ENCODE measurements at places on chromosomes 2 and 18.

DNA sequence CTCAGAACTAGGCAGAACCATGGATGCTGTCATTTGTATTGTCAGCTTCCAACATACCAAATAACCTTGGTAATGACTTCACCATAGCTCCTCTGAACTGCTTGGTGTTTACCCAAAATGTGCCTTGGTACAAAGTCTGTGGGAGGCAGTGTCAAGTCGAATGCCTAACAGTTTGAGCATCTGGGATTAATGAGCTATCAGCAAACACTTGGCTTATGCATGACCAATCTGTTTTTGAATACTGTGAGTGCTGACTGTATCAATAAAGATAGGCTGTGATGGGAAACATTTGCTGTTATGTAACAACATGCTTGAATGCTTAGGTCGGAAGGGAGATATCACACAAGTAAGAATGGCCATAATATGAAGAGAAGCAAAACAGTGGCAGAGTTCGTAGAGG lies 455.4 kb downstream of the CMPK2 start:
- no peak for DNase-seq

GRCh38 chr2:71798266-71799012 lies 345.1 kb downstream of the DYSF start:
- no peak for DNase-seq

DNA sequence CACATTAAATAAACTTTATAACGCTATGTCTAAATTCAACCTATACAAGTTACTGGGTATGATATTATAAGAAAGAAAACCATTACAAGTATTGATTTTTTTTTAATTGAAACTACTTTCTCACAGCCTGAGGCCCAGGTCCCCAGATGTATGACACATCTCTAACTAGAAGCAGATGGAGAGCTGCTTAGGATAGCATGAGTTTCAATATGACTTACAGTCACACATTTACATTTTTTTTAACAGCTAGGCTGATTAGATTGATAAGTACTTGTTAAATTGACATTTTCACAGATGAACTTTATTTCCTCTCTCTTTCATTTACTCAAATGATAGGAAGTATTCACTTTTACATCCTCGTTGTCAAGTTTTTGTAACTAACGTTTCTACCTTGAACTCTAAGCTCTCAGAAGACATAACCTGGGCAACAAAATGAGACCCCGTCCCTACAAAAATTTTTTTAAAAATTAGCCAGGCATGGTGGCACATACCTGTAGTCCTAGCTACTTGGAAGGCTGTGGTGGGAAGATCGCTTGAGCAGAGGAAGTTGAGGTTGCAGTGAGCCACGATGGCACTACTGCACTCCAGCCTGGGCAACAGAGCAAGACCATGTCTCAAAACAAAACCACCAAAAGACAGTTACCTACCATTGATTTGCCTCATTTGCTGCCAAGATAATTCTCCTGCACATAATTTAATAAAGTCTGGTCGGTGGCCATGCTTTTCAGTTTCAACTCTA lies 52.4 kb downstream of the STK39 start:
- DNase-seq, result peak; percentile 41

GRCh38 chr2:9665898-9666297 lies 35.1 kb upstream of the YWHAQ start:
- no peak for DNase-seq

- no peak for DNase-seq
These were observed 280.2 kb downstream of the SP3 start for GRCh38 chr2:173684896-173685459.

DNA sequence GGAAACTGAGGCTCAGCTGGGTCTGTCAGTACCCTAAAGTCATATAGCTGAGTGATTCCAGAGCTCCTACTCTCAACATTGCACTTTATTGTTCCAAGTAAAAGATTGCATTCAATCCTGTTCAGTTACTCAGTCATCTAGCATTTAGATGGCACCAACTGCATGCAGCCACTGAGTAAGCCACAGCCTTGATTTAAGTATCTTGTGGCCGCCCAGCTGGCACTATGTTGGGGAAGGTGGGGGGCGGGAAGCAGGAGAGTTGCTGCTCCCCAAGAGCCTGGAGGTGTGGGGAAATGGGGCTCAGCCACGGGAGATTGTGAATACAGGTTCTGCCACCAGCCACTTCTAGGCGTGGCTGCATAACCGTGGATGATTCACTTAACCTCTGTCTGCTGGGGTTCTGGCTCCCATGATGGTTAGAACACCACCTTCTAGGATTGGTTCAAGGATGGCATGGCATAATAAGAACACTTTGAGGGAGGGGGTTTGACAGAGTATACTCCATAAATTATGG lies 17.1 kb downstream of the ZFP36L2 start:
- no peak for DNase-seq

GRCh38 chr2:235106874-235107639 lies 155.2 kb downstream of the SH3BP4 start:
- DNase-seq, result no peak

DNA sequence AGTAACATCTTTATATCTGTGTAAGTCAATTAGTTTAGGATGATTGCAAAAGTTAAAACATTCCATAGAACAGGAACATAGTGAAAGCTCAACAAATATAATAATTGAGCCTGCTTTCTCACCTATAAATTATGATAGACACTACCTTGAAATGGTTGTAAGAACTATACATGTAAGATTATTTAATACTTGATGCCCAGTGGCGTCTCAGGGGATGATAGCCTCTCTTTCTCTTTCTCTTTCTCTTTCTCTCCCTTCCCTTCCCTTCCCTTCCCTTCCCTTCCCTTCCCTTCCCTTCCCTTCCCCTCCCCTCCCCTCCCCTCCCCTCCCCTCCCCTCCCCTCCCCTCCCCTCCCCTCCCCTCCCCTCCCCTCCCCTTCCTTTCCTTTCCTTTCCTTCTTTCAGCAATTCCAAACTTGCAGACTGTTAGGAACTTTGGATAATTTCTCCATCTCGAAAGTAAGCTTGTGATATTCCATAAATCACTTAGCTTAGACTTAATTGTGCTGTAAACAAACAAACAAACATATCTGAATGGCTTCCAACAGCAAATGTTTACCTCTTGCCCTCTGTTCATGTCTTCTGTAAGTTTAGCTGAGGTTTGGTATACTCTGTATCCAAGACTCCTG lies 1102.7 kb downstream of the TSN start:
- DNase-seq, result no peak

DNA sequence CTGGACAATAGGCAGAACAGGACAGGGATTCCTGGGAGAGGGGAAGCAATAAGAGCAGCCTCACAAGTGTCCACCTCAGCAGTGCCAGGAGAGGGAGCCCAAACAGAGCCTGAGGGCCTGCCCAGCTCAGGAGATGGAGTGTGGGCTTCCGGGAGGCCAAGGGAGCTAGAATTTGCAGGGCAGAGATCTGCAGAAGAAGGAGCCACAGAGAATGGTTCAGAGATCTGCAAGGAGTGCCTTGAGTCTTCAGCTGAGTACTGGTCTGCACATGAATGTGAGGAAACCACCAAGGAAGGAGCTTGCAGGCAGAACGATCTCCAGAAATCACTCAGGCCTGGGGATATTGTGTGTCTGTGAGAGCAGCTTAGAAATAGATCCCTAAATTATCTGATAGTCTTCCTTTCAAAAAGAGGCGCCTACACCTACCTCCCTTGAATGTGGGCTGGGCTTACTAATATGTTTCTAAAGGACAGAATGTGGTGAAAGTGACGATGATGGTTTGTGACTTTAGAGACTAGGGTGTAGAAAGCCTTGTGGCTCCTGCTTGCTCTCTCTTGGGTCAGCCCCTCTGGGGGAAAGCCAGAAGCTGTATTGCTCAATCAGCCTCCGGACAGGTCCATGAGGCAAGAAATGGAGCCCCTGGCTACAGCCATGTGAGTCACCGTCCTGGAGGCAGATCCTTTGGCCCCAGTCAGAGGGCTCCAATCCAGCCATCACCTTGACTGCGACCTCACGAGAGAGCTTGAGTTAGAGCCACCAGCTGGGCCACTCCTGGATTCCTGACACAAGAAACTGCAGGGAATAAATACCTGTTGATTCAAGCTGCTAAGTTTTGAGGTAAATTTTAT lies 7.6 kb upstream of the LPIN1 start:
- DNase-seq, result peak; percentile 35

DNA sequence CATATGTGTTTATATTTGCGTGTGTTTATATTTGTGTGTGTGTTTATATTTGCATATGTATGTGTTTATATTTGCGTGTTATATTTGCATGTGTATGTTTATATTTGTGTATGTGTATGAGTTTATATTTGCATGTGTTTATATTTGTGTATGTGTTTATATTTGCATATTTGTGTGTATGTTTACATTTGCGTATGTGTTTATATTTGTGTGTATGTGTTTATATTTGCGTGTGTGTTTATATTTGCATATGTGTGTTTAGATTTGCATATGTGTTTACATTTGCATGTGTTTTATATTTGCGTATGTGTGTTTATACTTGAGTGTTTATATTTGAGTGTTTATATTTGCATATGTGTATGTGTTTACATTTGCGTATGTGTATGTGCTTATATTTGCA lies 115.7 kb upstream of the CTDP1 start:
- no peak for DNase-seq

GRCh38 chr2:50614056-50614455 lies 417.9 kb downstream of the NRXN1 start:
- DNase-seq, result no peak

DNA sequence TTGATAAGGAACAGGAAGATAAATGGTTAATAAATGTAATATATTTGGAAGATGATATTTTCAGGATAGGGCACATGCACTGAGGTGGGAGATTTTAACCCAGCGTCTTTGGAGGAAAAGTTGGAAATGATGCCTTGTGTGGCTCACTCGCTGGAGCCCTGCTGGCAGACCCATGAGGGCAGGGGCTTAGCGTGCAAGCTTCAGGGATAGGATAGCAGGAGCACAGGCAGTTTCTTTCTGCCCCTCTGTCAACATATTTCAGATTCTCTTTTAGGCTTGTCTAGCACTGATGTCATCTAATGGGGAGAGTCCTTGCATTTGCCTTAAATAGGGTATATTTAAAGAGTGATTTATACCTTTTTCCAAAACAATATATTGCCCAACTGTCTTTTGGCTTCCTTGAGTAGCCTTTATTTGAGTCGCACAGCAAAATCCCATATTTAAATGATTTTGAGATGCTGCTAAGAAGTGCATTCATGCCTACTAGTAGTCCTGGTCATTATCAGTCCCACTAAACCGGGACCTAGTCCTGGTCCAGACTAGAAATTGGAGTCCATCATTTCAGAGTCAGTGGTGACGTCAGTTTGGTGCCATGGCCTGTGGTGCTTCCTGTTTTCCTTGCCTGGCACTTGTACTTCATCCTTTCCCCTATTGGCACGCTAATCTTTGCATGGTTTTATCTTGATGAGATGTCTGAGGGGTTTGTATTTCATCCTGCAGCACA lies 45.8 kb downstream of the SH3RF3 start:
- DNase-seq, result no peak

GRCh38 chr2:25241452-25241851 lies 73.1 kb upstream of the POMC start:
- DNase-seq, result no peak

GRCh38 chr18:71729611-71730010 lies 814.5 kb downstream of the CBLN2 start:
- no peak for DNase-seq

- DNase-seq, result no peak
These were observed 204.8 kb upstream of the GALNT5 start for GRCh38 chr2:157052685-157053224.

GRCh38 chr2:152497481-152498052 lies 162.6 kb downstream of the FMNL2 start:
- DNase-seq, result no peak

DNA sequence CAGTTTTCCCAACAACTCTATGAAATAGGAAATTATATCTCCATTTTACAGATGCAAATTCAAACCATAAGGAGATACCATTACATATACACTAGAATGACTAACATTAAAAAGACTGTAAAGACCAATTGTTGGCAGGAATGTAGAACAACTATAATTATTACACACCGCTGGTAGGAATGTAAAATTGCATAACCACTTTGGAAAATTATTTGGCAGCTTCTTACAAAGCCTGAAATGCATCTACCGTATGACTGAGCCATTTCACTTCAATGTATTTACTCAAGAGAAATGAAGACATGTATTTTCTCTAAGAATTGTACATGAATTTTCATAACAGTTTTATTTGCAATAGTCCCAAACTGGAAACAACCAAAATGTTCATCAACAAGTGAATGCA lies 189.1 kb upstream of the BCL2L11 start:
- no peak for DNase-seq

GRCh38 chr18:45493830-45494229 lies 121.4 kb upstream of the SLC14A2 start:
- DNase-seq, result no peak

- DNase-seq, result no peak
These were observed 226.0 kb upstream of the ITGA4 start for GRCh38 chr2:181231151-181231550.

DNA sequence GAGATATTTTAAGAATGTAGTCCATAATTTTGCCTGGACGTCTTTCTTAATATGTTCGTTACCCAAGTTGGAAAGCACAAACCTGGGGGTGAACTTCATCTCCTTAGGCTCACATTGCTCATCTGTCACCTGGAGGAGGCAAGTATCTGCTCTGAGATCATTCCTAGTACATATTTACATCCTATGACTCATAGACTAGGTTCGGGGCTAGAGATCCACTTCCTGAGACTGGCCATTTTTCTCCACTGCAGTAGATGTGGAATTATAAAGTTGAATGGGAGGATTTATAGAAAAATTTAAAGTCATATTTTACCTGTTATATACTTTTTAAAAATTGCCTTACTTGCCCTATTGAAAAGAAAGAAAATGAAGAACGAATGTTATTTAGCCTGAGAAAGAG lies 77.5 kb upstream of the PROKR1 start:
- no peak for DNase-seq

GRCh38 chr2:129802290-129802689 lies 177.2 kb upstream of the RAB6C start:
- DNase-seq, result no peak

GRCh38 chr2:36376992-36377738 lies 21.6 kb downstream of the CRIM1 start:
- DNase-seq, result no peak

- DNase-seq, result no peak
These were observed 108.4 kb downstream of the MEP1B start for GRCh38 chr18:32298171-32298667.

GRCh38 chr2:28617502-28618184 lies 121.8 kb downstream of the PLB1 start:
- DNase-seq, result no peak

DNA sequence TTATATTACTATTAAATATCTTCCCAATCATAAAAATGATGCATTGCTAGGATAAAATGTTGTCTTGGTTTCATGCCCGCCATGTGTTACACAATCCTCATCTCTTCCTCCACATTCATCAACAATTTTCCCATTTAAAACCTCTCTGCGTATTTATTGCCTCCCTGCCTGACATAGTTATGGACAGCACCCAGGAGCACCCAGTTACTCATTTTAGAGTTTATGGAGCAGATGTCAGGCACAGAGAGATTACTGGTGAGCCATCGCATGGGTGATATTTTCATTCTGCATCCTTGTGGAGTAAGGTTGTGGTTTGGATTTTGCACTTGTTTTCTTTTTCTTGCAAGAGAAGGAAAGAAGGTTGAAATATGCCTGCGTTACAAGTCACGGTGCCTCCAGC lies 116.7 kb upstream of the NPAS2 start:
- no peak for DNase-seq

- DNase-seq, result no peak
These were observed 162.4 kb downstream of the GREB1L start for GRCh38 chr18:21404426-21404825.

GRCh38 chr2:136207665-136208064 lies 89.7 kb upstream of the CXCR4 start:
- no peak for DNase-seq

GRCh38 chr18:73961804-73962203 lies 185.8 kb downstream of the FBXO15 start:
- DNase-seq, result no peak
